ENCODE measurements at places on chromosomes 16 and 17.

DNA sequence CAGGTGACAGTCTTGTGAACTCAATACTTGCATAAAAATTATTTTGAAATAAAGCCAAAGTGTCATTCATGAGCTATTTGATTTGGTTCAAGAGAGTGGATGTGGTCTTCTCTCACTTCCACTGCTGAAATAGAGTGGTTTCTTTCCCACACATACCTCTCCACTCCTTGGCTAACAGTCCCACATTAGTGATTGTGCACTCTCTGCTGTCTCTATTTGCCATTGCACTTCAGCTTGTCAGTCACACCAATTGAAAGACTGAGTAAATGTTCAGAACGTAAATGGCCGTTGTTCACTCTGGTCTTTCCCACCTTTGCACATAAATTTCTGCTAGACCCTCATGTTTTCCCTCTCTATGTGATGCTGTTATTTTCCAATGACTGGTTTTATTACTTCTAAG lies 197.5 kb downstream of the FTO start:
- no peak for DNase-seq

DNA sequence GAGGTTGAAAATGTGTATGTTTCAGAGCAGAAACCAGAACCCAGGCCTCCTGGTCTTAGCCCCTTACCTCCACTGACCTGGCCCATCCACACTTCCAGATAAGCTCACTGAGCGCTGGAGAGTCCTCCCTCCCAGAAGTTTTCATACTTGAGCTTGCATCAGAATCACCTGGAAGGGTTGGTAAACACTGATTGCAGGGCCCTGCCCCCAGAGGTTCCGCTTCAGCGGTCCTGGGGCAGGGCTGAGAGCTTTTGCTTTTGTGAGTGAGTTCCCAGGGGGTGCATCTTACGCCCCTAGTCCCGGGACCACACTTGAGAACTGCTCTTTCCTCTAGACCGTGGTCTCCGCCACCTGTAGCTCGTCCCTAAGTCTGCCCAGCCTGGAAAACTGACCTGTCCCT lies 20.6 kb downstream of the TTYH2 start:
- no peak for DNase-seq

DNA sequence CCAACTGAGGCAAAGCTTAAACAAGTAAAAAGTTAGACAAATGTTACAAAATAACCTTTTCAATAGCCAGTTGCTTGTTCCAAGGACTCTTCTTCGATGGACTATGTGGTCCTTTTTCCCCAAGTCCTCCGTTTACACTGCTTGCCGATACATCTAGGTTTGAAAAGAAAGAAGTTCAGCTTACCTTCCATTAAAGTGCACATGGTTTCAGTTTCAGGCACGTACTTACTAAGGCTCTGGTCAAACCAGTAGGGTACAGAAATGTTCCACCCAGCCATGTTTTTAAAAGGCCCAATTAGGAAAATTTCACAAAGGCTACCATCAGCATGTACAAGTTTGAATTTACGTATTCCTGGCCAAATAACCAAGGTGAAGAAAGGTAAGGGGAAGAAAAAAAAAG lies 2.1 kb downstream of the SRSF2 start:
- DNase-seq: no peak

GRCh38 chr17:6061290-6061689 lies 8.9 kb upstream of the WSCD1 start:
- peak; percentile 39 for DNase-seq

GRCh38 chr16:53726625-53727024 lies 22.7 kb downstream of the FTO start:
- DNase-seq: no peak

DNA sequence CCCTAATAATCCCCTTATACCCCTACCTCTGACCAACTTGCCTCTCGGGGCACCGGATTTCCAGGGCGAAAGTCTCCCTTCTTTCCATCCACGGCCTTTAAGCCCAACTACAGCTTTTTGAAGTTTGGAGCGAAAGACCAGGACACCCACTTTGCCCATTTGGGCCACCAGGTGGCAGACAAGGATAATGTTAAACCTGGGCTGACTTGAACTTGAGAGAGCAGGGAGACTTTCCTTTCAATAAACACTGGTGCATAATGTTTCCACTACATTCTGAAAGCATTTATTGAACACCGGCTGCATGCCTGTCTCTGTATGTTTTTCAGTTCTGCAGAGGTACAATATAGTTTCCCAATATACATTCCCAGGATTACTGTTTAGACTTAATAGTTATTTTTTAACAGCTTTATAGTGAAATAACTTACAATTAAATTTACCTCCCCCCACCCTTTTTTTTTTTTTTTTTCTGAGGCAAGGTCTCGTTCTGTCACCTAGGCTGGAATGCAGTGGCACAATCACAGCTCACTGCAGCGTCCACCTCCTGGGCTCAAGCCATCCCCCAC lies 6.9 kb upstream of the CES3 start:
- DNase-seq: peak; percentile 62
